Putamen (tissue), 1 donor: ENCODE measurements at places on chromosomes 2 and 18.

GRCh38 chr2:85189606-85190270 lies 56.5 kb downstream of the TCF7L1 start:
- peak; percentile 23 for DNase-seq

- DNase-seq, result no peak
These were observed 82.5 kb upstream of the ARL4C start for GRCh38 chr2:234579231-234579962.

DNA sequence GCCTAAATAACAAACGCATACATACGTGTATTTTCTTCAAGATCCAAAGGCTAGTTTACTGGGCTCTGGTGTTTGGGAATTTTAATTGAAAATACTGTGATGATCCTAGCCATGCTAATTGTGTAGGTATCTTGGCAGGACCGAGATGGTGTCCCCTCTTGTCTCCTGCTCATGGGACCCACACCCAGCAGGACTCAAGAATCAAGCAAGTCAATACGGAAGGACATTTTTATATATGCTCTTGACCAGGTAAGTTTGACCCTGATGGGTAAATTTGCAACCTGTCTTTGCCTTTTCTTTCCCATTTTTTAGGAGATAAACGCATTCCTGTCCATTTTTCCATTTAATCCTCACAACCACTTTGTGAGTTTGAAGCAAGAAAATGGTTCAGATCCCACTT lies 111.8 kb upstream of the MYCN start:
- no peak for DNase-seq

- DNase-seq, result no peak
These were observed 268.0 kb downstream of the NR4A2 start for GRCh38 chr2:156064540-156064939.

GRCh38 chr2:175579646-175580045 lies 398.1 kb upstream of the ATP5MC3 start:
- DNase-seq, result no peak

DNA sequence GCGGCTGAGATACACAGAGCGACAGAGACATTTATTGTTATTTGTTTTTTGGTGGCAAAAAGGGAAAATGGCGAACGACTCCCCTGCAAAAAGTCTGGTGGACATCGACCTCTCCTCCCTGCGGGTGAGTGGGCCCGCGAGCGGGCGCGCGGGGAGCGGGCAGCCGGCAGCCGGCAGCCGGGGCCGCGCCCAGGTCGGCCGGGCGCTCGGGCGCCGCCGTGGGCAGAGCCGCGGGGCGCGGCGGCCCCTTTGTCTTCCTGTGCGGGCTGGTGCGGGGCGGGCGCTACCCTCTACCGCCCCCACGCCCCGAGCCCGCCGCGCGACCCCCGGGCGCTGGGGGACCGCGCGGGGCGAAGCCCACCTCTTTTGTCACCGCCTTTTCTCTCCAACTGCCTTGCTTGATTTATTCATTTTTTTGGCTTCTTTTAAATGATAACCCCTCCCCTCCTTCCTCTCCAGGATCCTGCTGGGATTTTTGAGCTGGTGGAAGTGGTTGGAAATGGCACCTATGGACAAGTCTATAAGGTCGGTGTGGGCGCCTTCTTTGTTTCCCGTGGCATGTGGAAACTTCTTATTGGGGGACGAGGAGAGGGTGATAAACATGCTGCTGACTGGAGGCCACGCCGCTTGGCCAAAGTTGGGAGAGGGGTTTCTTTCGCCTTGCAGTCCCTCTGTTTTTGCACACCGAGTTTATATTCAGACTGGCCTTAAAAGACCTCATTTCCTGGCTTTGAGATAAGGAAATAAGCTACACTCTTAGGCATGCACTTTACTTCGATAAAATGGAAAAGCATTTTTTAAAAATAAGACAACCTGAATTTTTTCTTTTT lies 722 bp downstream of the MAP4K4 start:
- DNase-seq, result no peak

GRCh38 chr2:202317080-202317857 lies 51.7 kb downstream of the NOP58 start:
- DNase-seq, result peak; percentile 11

DNA sequence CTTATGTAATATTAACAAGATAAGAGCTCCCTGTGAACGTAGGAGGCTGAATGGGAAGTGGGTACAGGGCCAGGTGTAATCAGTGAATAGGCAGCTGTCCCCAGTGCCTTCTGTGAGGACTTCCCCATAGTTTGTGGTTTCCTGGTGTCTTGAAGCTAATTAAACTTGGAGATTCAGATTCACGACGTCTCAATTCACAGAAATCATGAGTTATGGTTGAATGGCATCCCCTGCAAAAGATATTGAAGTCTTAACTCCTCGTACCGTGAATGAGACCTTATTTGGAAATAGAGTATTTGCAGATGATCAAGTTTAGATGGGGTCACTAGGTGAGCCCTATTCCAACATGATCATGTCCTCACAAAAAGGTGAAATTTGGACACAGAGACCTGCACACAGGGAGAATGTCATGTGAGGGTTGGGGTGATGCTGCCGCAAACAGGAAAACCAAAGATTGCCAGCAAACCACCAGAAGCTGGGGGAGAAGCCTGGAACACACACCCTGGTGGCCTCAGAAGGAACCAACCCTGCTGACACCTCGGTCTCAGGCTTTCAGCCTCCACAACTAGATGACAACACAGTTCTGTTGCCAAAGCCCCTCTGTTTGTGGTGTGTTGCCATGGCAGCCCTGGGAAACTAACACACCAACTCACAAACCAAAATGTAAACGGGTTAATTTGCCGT lies 13.2 kb downstream of the ARL4C start:
- no peak for DNase-seq

DNA sequence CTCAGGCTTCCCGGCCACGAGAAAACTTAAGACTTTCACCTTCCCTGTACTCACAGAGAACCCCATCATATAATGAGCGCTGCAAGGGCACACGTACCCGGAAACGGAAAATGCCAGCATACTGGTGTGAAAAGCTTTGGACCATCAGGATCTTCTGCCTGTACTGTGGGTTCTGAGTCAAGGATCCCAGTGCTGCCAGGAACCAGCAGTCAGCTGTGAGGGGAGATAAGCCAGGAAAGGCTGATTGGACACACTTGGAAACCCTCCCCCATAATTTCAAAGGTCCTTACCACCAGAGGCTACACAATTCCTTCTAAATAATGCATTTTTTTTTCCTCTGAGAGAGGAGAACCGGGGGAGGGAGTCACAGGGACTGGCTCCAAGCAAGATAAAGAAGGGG lies 31.4 kb downstream of the CAPN13 start:
- DNase-seq, result no peak

DNA sequence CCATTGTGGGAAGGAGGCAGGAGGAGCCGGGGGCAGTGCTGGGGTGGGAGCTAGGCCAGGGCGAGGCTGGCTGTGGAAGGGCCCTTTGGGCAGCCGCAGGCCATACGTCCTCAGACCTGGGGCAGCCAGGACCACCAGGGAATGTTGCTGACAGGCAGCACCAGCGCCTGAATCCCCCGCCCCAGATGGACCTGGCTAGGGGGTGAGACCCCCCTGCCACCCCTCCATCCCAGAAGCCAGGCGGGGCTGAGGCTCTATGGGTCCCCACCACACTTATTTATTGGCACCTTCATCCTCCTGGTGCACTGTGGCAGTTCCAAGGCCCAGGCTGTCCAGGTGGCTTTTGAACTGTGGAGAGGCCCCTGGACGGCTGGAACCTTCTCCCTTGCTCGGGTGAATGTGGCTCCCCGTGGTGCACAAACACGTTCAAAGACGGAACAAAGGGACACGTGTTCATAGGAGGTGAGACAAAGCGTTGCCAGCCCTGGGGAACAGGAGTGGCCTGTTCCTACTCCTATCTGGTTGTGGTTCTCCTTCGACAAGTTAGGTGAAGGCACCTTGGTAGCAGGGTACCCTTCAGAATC lies 35.1 kb downstream of the RAMP1 start:
- DNase-seq, result no peak

DNA sequence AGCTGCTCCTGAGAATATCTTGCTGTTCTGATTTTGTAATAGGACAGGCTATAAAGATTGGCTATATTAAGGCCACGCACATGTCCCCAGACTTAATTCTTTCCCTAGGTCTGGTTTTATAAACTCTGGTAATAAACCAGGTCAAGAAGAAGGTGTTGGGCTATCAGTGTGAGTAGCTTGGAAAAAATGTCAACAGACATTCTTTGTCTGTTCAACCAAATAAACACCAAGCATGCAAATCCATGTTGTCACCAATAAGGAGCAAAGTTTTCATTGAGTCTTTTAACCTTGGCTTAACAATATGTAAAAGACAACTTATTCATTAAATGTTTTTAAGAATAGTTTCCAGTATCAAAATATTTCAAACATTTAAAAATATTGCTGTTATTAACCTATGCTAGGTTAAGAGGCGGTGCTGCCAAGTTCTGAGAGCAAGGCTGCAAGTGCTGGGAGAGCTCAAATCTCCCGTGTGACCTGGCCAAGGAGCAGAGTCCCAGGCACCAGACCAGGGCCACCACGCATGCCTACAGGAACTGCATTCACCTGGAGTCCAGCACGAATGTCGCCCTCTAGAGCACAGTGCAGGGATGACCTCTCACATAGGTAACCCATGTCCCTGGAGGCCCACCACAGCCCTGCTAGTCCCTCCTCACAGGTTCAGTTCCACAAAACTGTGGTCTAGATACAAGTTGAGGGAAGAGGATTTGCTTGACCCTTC lies 120.5 kb upstream of the POU3F3 start:
- DNase-seq, result no peak

- DNase-seq, result no peak
These were observed 36.4 kb upstream of the GAREM1 start for GRCh38 chr18:32507093-32507492.

GRCh38 chr18:12895014-12895413 lies 11.0 kb upstream of the PTPN2 start:
- DNase-seq, result no peak

DNA sequence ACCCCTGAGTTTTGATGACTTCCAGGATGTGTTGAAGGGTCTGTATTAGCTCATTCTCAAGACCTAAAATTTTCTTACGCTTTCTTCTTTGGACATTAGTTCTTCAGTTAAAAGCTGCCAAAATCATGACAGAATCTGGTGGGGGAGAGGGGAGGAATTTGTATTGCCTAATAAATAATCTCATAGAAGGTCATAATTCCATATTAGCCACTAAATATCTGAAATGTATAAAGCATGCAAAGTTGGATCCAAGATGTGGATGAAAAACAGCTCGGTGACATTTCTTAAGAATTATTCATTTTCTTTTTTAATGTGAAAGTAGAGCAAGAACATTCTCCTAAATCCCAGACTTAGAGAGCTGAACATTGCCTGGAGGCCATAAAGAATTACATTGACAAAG lies 120.1 kb downstream of the MMADHC start:
- DNase-seq, result no peak

DNA sequence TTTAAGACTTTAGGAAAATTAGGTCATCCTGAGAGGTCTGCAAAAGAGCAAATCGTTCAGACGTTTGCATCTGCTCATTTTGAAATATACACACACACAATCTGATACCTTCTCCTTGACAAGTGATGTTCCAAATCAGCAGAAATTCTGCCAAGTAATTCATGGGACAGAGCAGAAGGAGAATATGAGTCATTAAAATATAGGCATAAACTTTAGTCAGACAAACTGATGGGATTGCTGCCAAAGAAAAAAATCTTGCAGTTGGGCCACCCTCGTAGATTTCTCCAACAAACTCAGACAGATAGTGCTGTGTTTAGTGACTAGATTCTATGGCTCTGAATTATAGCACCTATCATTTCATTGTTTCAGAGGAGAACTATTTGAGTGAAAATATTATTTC lies 336.3 kb downstream of the NYAP2 start:
- peak; percentile 58 for DNase-seq

DNA sequence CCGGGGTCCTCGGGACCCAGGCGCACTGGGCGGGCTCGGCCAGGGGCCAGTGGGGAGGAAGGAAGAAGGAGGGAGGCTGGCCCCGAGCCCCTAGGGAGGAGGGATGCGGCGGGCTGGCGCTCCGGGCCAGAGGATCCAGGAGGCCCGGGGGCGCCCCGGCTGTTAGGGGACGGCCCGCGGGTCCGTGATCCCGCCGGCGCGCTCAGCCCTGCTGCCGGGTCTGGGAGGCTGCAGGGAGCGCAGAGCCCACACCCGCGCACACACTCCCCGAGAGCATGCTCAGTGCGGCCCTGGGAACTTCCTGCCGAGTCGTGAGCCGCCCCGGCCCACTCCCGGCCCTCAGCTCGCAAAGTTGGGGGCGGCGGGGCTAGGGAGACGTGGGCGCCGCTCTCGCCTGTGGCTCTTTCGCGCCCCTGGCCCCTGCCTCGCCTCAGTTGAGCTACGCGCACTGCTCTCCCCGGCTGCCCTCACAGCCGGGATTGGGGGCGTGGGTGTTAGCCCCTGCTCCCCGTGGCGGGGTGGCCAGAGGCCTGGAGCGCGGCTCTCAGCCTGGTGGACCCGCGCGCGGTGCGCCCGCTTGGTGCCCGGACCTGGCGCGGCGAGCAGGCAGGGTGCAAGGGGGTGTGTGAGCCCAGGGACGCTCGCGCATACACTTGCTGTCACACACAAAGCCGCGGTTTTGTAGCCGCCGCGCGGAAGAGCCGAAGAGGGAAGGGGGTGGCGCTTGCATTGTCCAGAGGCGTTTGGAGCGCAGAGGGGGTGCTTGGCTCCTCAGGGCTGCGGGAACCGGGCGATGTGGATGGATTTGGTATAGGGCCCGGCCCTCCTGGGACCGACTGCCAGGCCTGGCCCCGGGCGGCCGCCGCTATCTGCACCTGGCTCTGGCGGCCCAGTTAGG lies 132.9 kb upstream of the MGAT5 start:
- peak; percentile 68 for DNase-seq

DNA sequence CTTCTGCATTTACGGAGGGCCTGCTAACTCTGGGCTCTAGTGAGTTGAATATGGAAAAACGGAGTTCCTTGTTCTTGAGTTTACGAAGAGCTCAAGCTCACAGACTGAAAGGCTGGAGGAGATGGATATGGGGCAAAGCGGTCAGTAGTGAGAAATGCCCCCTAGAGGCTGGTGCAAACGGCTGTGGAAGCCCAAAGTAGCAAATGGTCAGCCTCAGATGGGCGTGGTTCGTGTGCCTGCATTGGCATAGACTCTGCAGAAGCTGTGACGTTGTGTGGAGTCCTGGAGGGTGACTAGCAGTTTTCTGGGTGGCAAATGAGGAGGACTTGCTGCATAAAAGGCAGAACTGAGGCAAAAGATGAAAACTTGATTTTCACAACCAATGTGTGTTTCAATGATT lies 93.6 kb upstream of the TWIST2 start:
- DNase-seq, result no peak

DNA sequence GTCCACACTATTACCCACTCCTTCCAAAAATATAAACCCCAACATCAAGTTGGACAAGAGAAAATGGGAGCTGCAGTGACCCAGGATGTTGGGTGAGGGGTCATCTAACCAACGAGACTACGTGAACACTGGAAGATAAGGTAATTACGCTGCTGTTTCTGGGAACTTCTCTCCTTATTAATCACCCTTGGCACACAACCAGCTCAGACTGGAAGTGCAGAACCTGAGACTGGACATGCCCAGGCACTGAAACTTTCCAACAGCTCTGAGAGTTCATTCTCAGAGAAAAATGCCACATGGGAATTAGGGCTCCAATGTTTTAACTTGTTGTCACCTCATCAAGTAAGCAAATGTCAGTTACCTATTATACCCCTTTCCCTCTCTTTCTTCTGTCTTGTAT lies 135.3 kb downstream of the CCDC148 start:
- no peak for DNase-seq

GRCh38 chr2:39772812-39773152 lies 6.3 kb downstream of the THUMPD2 start:
- no peak for DNase-seq
